ENCODE measurements at places on chromosomes 5 and 9.

GRCh38 chr5:133582971-133583370 is 29.4 kb downstream of the FSTL4 start:
- DNase-seq: no peak

GRCh38 chr9:131925677-131926177 is 153.9 kb downstream of the MED27 start:
- DNase-seq: no peak

GRCh38 chr9:128718047-128718446 is 5.9 kb downstream of the ZDHHC12 start:
- no peak for DNase-seq

GRCh38 chr5:97666783-97667182 is 483.7 kb upstream of the RIOK2 start:
- DNase-seq: no peak

DNA sequence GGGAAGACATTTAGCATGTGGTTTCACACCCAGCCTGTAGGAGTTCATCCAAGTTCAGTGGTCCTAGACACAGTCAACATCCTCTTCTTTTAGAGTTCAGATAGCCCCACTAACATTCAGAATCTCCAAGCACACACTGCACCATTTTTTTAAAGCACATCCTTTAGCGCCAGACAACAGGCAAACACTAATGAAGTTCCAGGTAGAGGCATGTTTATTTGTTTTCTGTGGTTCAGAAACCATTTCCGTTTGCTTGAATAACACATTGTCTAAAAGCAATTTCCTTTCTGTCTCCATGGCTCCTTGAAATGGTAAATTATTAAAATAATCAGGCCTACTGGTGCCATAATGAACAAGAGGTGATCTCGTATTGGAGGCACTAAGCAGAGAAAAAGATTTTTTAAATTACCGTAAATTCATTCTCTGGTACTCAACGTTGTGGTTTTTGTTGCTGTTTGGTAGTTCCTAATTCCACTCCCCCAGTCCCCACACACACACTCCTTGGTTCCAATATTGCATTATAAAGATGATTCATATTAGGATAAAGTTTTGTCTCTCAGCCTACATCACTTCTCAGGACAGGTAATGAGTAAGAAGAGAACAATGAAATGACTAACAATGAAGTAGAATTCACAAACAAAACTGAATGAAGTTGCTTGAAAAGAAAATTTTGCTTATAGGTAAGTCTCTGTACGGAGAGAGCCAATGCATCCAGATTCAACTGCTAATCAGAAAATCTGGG is 153.1 kb downstream of the PCSK1 start:
- no peak for DNase-seq

GRCh38 chr9:118577121-118577520 is 792.1 kb downstream of the BRINP1 start:
- DNase-seq: no peak

GRCh38 chr5:149636191-149636860 is 55.0 kb downstream of the ARHGEF37 start:
- no peak for DNase-seq

GRCh38 chr9:84702471-84702870 is 32.9 kb downstream of the NTRK2 start:
- no peak for DNase-seq

- no peak for DNase-seq
Measured at GRCh38 chr9:110069326-110070248, 138.4 kb downstream of the C9orf152 start.

- DNase-seq: no peak
Measured at GRCh38 chr5:83636156-83636555, 84.5 kb downstream of the HAPLN1 start.

GRCh38 chr9:372128-372527 is 157.5 kb downstream of the DOCK8 start:
- DNase-seq: no peak

GRCh38 chr9:37331871-37332270 is 90.6 kb upstream of the GRHPR start:
- no peak for DNase-seq

GRCh38 chr5:133938929-133939328 is 29.5 kb downstream of the C5orf15 start:
- DNase-seq: no peak

GRCh38 chr5:14745753-14746152 is 81.2 kb downstream of the OTULIN start:
- DNase-seq: no peak

Data from substantia nigra (tissue), 51 donors.